Heart right ventricle (tissue), 16 donors: ENCODE measurements at places on chromosomes 11 and 22.

DNA sequence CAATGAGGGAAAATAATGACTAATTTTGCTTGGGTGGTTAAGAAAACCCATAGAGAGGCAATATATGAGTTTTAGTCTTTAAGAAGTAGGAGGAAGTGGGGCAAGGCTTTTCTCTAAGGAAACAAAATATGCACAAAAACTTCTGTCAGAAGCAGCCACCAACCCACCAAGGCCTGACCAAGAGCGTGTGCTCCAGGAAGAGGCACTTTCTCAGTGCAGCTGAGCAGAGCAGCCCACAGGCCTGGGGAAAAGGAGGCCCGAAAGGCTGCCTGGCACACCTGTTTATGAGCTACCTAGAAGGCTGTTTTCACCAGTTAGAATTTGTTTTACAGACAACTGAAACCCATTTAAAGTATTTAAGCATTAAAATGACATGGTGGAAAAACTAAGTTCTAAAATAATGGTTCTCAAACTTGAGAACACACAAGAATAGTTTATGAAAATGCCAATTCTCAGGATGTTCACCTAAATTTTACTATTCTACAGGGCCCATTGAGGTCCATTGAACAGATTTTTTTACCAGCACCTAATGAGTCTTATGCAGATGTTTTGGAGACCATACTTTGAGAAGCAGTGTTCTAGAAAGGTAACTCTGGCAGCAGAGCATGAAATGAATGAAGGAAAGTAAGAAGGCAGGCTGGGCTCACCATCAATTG lies 160.5 kb upstream of the DDI1 start:
- no peak for DNase-seq

GRCh38 chr11:86477495-86478155 lies 102.9 kb downstream of the CCDC81 start:
- no peak for DNase-seq

GRCh38 chr11:45412051-45412471 lies 125.9 kb upstream of the SYT13 start:
- DNase-seq, result no peak

GRCh38 chr11:119530509-119530908 lies 107.5 kb upstream of the THY1 start:
- no peak for DNase-seq

DNA sequence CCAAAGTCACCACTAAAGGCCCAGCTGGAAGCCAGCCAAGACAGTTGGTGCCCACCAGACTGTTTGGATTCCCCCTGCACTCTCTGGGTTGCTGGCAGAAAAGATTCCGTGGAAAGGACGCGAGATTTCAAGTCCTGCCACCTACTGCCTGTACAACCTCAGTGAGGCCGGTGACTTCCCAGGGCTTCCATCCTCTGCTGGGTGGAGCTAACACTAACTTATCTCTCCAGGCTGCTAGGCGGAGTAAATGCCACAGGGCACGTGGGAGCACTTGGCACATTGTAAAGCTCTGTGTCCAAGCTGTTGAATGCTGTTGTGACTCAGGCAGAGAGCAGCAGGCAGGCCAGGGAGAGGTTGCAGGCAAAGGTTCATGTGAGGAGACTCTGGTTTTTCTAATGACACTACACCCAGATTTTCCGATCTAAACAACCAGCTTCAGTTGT lies 50.9 kb upstream of the CDON start:
- peak; percentile 90 for DNase-seq
